Adrenal gland (tissue), 19 donors: ENCODE measurements at places on chromosomes 2 and 18. TPM values are rescaled to one million over a fixed set of nuclear protein-coding genes. Genes with fewer than 3 reads are reported as not detected.

The MGAT4A gene
- 29.4 TPM for total RNA-seq

GRCh38 chr2:21270083-21270491 is 146.3 kb downstream of the TDRD15 start:
- no peak for DNase-seq

DNA sequence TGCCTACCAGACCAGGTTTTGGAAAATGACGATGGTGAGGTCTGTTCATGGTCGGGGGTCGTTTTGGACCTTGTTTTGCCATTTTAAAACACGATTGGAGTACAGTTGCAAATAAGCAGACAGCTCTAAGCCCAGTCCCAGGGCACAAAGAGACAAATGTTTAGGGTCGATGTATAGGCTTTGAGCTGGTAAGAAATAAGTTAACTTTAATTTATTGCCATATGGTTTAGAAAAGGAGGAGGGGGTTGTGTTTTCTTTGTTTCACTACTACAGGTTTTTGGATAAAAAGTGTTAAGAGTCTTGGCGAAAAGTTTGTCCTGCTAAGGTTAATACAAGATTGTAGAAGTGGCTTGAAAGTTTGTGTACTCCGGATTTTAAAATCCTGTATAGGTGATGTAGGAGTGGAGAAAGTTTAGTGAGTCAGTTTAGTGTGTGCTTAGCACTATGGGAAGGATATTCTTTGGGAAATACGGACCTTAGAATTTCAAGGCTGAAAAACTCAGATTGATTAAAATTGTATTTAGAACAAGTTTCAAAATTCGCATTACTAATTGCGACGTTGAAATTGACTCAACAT is 1.3 kb downstream of the KCMF1 start:
- DNase-seq = no peak

DNA sequence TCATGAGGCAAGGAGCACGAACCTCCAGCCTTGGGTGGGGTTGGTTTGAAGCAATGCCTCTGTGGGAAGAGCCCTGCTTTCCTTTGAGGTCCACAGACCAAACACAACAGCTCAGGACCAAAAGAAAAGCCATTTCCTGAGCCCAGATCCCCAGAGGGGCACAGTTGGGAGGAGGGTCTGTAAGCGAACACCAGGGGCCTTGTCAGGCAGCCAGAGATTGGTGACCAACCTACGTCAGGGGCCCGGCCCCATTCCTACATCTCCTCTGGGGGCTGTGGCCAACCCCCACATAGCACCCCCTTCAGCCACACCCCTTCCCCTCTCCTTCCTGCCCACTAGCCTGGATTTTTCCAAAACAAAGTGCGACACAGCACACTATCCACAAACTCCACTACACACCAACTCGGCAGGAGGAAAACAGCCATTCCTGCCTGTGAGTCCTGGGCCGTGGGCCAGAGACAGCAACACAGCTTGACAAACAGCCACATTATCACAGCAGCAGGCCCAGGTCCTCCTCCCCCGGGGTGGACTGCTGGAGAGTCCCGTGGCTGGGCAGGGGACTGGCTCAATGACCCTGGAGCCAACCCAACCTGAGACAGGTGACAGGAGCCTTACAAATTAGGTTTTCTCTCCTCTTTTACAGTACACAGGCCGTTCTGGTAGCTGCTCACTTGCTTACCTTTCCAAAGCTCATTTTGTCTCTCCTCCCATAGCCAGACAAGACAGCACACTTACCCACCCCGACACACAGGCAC is 98.8 kb downstream of the TNS1 start:
- peak; percentile 95 for DNase-seq
